Hematopoietic multipotent progenitor cell (in vitro differentiated cells): ENCODE measurements at places on chromosomes 12 and 14. TPM values are rescaled to one million over a fixed set of nuclear protein-coding genes. Genes with fewer than 3 reads are reported as not detected.
A peak's percentile ranks its signal among the peaks of the same experiment; 100 is the strongest.

- DNase-seq: no peak
Observed at GRCh38 chr14:80150301-80150700, 61.0 kb downstream of the DIO2 start.

- DNase-seq: no peak
Observed at GRCh38 chr12:100926669-100927248, 132.2 kb downstream of the ANO4 start.

DNA sequence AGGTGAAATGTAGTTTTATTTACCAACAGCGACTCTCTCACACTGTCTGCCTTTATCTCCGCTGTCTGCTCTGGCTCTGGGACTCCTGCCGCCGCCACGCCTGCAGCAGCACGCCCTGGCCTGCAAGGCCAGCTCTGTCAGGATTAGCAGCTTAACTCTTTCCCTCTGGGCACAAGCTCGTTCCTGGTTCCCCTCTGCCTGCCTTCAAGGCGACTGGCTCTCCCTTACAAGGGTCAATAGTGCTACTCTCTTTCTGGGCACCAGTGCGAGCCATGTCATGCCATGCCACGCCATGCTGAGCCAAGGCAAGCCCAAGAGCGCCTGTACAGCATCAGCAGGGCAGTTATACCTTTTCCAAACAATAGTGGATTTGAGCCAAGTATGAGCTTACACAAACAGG lies 3.6 kb upstream of the CLEC2B start:
- no peak for DNase-seq

DNA sequence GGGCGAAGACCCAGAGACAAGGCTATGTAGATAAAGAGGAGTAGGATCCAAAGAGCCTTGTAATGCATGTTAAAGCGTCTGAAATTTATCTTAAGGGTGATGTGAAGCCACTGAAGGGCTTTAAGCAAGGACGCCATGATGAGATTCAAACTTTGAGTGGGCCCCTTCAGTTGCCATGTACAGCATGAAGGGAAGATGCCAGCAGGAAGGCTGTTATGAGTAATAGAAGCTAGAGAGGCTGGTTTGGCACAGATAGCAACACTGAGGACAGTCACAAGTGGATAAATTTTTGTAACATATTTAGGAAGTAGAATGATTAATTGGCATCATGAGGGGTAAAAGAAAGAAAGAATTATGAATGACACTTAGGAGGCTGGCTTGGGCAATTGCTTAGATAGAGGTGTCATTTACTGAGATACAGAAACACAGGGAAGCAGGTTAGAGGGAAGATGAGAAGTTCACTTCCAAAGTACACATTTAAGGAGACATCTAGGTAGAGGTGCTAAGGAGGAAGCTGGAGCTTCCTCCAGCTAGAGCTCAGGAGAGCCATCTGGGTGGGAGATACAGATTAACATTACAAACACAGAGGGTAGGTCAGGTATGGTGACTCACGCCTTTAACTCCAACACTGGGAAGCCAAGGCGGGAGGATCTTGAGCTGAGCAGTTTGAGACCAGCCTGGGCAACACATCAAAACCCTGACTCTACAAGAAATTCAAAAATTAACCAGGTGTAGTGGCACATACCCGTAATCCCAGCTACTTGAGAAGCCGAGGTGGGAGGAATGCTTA lies 13.7 kb downstream of the ATG2B start:
- DNase-seq: peak; percentile 16

Gene CAPZA3
- total RNA-seq: not detected

Gene C12orf50
- not detected for total RNA-seq

Gene RPGRIP1
- under 0.01 TPM for total RNA-seq

DNA sequence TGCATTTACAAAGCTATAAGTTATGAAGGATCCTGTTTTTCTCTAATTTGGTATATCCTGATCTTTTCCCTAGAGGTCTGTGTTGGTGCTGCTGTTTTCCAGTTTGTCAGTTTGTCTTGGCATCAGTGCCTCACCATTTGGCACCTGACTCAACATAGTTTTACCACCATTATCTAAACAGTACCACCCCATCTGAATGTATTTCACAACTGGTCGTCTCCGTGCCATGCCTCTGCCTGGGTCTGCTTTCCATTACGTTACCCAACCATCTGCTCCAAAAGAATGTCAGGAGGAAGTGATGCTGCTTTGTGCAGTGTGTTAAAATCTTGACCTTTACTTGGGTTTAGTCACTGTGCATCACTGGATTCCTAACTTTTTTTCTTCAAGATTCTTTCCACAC lies 129.3 kb upstream of the RASSF8 start:
- DNase-seq: no peak

DNA sequence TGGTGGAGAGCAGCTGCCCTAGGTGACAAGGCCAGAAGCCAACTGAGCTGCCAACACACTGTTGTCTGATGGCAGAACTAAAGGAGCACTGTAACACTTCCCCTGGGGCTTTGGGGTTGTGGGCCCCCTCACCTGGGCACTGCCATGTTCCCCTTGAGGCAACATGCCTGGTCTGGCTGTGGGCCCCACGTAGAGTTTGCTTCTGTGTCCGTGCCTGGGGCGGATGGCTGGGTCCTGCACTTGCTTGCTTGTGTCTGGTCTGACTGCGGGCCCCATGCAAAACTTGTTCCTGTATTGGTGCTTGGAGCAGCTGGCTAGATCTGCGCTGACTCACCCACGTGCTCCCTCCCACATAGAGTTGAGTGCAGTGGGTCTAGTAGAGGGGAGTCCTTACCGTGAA lies 78.4 kb downstream of the MNAT1 start:
- no peak for DNase-seq

- no peak for DNase-seq
Observed at GRCh38 chr14:85921241-85921640, 391.3 kb downstream of the FLRT2 start.

Gene TSPAN8
- total RNA-seq: not detected

- no peak for DNase-seq
Observed at GRCh38 chr14:103408491-103409155, 23.4 kb downstream of the MARK3 start.

Gene TC2N
- total RNA-seq: 8.1 TPM

GRCh38 chr14:62443796-62444195 lies 601.5 kb downstream of the KCNH5 start:
- no peak for DNase-seq

DNA sequence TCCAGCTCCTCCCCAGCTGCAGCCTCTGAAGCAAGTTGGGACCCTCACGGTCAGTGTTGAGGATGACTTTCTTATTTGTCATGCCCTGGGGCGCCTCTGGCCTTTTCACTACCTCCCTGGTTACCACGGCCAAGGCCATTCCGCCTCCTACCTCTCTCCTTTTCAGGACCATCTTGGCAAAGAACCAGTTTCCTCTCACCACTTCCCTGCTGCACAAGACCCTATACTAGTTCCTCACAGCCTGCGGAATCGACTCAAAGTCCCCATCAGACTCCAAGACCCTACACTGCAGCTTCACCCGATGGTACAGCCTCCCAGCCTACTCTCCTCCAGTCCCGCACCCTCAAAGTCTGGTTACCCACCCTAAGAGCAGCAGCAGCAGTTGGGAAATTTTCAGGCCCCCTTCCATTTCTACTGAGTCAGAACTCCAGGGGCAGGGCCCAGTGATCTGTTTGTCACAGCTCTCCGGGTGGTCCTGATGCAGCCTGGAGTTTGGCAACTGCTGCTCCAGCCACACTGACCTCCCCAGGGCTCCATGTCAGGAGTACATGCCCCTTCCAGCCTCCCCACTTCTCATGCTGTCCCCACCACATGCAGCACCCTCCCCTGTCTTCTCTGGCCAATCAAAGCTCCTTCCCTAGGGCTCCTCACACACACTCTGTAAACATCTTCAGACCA lies 5.4 kb downstream of the VWF start:
- no peak for DNase-seq

Gene PRB2
- total RNA-seq: not detected

GRCh38 chr14:41570415-41571155 lies 36.1 kb upstream of the LRFN5 start:
- DNase-seq: no peak

DNA sequence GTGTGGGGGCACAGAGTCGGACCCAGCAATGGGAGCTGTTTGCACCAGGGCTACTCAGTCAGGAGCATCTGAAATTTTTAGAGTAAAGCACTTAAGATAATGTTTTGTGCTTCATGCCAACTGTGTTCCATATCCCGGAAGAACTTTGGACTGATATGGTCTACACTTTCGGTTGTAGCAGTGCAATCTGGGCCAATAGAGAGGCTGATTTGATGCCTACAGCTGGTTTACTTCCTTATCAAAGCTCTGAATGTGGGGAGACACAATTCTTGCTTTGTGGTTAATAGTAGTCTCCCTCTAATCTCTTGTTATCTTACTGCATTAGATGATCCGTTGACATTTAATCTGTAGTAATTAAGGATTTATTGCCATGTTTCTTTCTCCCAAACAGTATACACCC lies 7.8 kb upstream of the VDR start:
- DNase-seq: no peak

DNA sequence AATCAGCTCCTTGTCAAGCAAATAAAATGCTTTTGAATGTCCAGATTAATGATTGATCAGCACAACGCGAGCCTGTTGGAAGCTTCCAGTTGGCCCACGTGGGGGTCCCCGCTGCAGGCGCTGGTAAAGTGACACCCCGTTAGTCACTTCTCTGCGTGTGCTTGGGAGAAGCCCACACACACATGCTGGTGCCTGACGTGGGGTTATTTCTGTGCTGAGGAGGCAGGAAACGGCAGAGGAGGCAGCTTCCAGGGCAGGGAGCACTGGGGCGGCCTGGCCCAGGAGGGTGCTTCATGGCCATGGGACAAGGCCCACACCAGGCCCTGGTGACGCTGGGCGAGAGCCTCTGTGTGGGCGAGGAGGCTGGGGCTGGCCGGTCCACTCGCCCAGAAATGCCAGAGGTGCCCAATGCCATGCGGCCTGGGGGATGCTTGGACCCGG lies 101.5 kb downstream of the KIF26A start:
- no peak for DNase-seq

DNA sequence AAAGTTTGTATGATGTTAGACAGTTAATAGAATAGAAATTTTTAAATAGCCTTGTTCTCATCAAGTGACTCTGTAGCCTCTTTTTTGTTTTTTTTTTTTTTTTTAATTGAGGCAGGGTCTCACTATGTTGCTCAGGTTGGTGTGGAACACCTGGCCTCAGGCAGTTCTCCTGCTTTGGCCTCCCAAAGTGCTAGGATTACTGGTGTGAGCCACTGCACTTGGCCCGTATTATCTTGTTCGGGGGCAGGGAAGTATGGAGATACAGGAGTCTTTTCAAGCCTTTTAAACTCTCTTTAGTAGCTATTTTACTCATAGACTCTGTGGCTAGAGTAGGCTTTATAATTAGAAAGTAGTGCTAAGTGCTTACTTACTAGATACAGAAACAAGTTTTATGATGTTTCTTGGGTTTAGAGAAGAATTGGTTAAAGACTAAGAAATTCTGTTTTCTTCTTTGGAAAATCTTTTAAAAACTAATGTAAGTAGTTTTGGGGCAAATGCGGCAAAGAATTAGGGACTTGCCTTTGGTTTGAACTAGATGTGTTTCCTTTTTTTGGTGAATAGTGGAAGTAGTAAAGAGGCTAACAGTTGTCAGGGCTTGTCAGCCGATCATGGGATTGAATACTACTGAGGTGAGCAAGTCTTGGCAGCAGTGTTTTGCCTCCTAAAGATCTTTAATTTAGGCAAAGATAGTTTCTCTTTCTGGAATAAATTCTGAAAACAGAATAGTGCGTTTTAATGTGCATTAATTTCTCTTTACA lies 31.3 kb downstream of the FBXO34 start:
- peak; percentile 9 for DNase-seq

DNA sequence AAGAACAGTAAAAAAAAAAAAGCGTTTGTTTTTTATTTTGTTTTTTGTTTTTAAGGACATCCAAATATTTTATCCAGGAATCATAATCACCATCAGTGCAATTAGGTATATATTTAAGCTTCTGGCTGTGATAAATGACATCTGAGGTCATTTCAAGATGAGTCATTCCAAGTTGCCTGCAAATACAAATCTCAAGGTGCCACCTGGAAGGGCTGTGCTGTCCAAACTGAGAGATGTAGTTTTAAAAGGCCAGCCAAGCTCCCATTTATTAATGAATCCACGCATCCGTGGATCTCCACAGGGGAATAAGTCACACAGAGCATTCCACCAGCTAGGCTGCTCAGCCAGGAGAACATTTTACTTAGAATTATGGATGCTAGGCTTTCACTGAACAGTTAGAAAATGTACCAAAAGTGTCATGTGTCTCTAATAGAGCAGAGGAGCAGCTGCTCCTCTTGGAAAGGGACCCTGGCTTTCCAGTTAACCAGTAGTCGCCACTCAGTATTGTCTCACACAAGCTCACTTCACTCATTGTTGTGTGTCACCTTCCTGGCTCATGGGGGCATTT lies 1151.4 kb upstream of the TMEM132C start:
- no peak for DNase-seq
